ENCODE measurements at places on chromosomes 16 and 17. TPM values are rescaled to one million over a fixed set of nuclear protein-coding genes. Genes with fewer than 3 reads are reported as not detected.

The CEMP1 gene
- not detected for total RNA-seq

The SULT1A4 gene
- total RNA-seq: 9.6 TPM

The HEATR3 gene
- total RNA-seq: 16.5 TPM

The UNK gene
- 35.1 TPM for total RNA-seq

The HOXB7 gene
- total RNA-seq: 3.2 TPM
